ENCODE measurements at places on chromosomes 6 and 20.

DNA sequence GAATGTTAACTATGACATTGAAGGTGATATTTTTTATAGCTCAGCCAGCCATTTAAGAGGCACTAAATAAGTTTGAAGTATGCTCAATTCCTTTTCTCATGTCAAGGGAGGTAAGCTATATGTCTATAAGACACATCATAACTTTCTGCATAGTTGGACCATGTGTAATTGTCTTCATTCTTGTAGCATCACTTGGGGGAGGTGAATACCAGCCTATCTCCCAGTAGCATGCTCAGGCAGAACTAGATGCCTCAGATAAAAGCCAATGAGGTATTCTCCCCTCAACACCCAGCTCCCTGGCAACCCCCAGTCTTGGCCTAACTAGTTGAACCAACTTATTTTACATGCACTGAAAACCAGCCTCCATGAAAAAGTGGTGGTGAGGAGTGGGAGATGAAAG is 158.3 kb upstream of the JAG1 start:
- no peak for DNase-seq

DNA sequence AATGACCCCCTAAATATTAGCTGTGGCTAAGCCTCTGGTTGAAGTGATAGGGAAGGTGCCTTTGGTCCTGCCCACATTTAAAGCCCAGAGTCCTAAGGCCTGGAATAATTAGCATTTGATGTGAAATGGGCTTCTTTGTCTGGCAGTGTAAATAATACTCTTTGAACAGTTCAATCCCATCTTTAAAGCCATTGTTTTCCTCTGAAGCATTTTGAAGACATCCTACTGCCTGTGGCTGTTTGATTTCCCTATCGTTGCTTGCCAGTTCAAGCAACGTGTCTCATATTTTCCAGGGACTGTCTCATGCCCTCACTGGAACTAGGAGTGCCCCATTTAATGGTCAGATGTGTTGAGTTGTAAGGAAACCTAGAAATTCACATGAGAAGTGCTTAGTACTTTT is 89.3 kb upstream of the BTN3A2 start:
- DNase-seq = no peak

- no peak for DNase-seq
Observed at GRCh38 chr6:150857945-150858308, 7.6 kb upstream of the MTHFD1L start.

DNA sequence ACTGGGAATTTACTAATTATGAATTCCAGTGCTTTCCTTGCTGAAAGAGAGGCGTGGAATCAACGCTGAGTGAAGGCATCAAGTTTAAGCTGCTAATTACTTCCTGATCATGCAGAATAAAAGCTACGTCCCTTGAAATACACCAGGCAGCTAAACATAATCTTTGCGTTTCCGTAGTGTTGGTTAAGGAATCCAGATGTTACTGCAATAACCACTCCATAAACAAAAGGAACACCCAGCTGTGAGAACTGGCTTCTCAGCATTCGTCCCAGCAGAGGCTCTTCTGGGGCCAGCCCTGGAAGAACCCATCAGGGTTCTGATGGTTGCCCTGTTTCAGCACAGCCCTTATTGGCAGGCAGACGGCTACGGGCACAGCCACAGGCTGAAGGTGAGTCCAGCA is 111.4 kb downstream of the CDH26 start:
- no peak for DNase-seq

DNA sequence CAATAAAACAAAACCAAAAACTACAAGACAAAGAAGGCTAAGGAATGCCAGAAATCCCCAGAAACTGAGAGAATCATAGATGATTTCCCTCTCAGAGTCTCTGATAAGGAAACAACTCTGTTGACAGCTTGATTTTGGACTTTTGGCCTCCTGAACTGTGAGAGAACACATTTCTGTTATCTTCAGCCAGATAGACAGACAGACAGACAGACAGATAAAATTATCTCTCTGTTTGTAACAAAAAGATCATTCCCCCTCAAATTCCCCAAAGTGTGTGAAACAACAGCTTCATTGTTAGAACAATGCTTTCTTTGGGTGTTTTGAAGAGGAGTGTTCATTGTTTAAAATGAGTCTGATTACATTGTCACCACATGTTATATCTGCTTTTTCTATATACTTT is 148.2 kb downstream of the BCKDHB start:
- DNase-seq = no peak

DNA sequence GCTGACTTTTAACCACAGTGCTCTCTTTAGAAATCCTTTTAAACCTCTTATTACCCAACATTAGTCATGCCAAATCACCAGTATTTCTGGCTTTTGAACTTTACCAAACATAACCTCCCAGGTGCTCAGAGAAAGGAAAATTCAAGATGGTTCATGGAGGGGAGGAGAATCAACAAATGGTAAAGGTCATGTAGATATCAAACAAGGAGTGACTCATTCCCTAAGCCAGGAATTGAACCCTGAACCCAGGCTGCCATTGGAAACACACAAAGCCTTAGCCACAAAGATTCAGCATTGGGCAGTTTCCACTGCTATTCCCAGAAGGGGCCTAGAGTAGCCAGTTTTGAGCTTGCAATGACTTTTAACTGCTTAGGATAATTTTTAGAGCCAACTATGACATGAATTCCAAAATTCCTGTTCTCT is 21.6 kb upstream of the ENTPD6 start:
- DNase-seq = peak; percentile 16

GRCh38 chr20:61440548-61441055 is 188.5 kb downstream of the CDH4 start:
- DNase-seq = no peak

DNA sequence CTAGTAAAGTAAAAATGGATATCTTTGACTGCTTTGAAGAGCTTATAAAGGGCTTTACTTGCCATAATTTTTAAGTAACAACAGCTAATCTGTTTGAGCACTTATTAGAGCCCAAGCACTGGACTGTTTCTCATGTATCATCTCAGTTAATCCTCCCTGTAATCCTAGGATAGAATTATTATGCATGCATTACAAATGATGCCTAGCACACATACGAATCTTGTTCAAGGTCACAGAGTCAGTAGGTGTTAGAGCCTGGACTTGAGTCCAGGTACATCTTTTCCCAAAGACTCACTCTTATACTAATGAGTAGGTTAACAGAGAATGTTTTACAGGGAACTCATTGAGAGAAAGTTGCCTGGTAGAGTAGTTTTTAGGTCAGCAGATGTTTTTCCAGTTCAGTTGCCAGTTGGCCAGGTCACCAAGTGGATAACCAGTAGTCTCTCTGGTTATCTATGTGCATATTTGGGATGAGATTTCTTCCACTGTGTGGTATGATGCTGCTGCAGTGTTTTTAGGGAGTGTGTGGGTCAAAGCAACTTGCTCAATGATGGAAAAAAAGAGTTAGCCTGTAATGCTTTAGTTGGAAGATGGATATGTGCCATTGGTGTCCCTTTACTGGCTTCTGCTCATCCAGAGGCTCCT is 32.3 kb upstream of the LAMA4 start:
- no peak for DNase-seq

DNA sequence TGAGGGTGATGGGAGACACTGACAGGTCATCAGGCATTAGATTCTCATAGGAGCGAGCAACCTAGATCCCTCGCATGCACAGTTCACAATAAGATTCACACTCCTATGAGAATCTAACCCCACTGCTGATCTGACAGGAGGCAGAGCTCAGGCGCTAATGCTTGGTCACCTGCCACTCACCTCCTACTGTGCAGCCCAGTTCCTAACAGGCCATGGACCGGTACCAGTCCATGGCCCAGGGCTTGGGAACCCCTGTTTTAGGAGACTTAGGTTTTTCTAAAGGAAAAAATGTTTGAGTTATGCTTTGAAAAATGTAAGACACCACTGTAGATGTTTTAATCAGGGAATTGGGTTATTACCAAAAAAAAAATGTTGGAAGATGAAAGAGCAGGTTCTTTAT is 6.7 kb downstream of the HLA-E start:
- DNase-seq = no peak

- no peak for DNase-seq
Observed at GRCh38 chr6:154567695-154568220, 57.3 kb upstream of the CNKSR3 start.

GRCh38 chr6:131182991-131183425 is 47.7 kb downstream of the AKAP7 start:
- peak; percentile 57 for DNase-seq

GRCh38 chr20:43665466-43666176 is 1.3 kb upstream of the MYBL2 start:
- no peak for DNase-seq

DNA sequence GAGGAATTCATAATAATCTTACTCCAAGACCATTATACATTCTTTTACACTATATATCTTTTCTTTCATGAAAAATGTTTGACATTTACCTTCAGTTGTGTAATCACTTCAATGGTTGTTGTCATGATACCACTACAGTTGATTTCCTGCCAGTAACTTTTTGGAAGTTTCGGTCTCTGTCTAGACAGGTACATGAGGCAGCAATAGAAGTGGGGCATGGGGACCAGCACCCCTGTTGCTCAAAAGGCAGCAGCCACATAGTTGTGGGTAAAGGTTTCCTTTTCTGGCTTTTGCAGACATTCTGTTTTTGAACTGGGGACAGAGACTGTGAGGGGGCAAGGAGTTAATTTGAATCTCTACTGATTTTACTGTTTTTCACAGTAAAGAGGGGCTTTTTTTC is 14.1 kb downstream of the SAMD5 start:
- DNase-seq = no peak

All from HT-29 (cell line).